Activated T-cell treated with anti-CD3 and anti-CD28 coated beads for 4 hours (primary cell): ENCODE measurements at places on chromosomes 6 and 20.

- DNase-seq = no peak
Observed at GRCh38 chr6:90646940-90647339, 60.1 kb upstream of the MAP3K7 start.

DNA sequence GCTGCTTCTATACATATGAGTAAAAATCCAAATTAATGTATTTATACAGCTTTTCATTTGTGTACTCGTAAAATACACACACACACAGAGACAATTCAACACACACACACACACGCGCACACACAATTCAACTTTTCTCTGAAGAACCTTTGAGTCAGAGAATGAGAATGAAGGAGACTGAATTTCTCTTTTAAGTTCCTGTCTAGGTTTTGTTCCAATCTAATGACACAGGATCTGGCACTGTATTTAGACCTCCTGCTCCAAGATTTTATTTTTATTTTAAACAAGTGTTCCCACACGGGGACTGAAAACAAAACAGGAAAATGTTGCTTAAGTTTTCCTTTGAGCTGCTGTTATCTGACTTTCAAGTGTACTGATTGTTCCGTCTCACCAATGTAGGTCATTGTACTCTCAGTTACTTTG, 250.8 kb downstream of the LAMA2 start:
- DNase-seq = no peak

- DNase-seq = no peak
Observed at GRCh38 chr20:63003546-63003945, 3.2 kb downstream of the BHLHE23 start.

- DNase-seq = no peak
Observed at GRCh38 chr6:87705070-87705691, 3.1 kb upstream of the AKIRIN2 start.

- DNase-seq = no peak
Observed at GRCh38 chr6:154611241-154611640, 100.8 kb upstream of the CNKSR3 start.

DNA sequence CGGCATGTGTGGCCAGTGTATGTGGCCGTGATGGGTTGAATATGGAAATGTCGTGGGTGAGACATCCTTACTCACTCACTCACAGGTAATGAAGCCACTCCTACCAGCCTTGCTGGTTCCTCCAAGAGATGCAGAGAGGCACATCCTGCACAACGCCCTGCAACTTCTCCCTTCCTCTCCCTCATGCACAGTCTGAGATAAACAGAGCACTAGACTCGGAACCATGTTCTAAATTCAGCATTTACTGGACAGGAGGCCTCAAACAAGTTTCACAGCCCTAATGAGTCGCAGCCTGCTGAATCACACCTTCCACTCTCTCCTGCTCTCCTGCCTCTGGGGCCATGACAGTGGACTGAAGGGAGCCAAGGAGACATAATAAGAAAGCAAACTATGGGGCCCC, 91.2 kb downstream of the ISM1 start:
- DNase-seq = no peak

GRCh38 chr20:8918145-8918544, 150.7 kb upstream of the PLCB4 start:
- no peak for DNase-seq

GRCh38 chr20:17963114-17963897, 5.3 kb downstream of the SNX5 start:
- no peak for DNase-seq

GRCh38 chr20:31485450-31486339, 10.6 kb downstream of the REM1 start:
- DNase-seq = no peak

GRCh38 chr6:127188744-127189143, 70.3 kb downstream of the RSPO3 start:
- DNase-seq = no peak

DNA sequence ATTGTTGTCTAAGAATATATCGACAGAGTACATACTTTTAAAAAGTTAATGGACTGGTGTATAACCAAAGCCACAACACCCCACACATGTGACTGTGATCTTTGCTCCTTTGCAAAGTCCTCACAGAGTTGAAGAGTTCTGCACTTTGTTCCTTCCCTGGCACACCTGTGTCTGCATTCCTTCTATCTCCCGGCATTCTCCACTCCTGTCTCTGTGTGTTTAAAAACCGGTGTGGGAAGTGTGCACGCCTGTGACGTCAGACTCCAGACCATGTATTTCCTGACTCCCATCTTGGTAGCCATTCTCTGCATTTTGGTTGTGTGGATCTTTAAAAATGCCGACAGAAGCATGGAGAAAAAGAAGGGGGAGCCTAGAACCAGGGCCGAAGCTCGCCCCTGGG, at the start of gene IYD:
Gene IYD, plus strand, starts transcription at position 251 of the 400 bp plus-strand sequence. Its CDS starts 20 bp downstream, at position 271.
- no peak for DNase-seq

DNA sequence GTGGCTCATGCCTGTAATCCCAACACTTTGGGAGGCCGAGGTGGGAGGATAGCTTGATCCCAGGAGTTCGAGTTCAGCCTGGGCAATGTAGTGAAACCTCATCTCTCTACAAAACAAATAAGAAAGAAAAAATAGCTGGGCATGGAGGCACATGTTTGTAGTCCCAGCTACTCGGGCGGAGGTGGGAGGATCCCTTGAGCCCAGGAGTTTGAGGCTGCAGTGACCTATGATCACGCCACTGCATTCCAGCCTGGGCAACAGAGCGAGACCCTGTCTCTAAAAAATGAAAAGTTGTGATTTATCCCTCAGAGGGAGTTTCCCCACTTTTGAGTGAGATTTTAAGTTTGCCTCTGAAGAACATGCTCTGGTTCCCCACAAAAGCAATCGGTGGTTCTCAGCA, 17.4 kb upstream of the BMP7 start:
- no peak for DNase-seq

DNA sequence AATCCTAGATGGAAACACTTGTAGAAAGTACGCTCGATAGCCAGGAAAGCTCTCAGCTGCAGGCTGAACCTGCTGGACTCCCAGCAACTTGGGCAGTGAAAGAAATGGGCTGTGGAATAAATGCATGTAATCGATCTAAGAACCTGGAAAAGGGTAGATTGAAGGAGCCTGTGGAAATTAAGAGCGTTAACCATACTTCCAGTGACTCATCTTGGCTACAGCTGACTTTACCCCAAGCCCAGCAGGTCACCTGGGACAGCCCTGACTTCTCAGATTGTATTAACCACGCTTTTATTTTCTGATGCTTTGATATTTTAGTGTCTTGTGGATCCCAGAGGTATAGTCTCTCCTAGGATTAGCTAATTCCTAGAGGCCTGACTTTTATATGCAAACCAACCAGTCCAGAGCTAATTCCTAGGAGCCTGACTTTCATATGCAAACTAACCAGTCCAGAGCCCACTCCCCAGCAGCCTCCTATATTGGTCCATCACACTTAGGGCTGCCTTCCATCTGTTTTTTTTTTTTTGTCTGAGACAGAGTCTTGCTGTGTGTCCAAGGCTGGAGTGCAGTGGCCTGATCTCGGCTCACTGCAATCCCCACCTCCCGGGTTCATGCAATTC, 86.3 kb downstream of the GMPR start:
- DNase-seq = no peak

GRCh38 chr6:20533746-20534294, 437 bp upstream of the CDKAL1 start:
- DNase-seq = no peak
